ENCODE measurements at places on chromosomes 4 and X.

GRCh38 chr4:24795666-24796381 lies 451 bp downstream of the SOD3 start:
- no peak for DNase-seq

GRCh38 chr4:80431203-80431965 lies 95.9 kb downstream of the CFAP299 start:
- no peak for DNase-seq

DNA sequence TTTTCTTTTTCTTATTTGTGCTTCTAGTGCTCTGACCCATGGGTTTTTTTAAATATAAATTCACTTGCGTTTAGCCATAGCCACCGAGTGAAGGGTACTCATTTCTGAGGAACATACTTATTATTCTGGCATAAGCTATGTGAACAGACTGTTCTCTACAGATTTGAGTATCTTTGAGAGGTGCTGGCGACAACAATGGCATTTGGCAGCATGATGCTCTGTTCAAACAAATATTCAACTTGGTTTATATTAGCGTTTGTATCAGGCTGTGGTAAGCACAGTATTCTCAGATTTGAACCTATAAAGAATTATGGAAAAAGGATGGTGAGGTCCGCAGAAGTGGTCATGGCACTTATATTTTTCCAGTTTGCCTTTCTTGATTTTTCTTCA lies 108.7 kb upstream of the LIMCH1 start:
- DNase-seq, result no peak

- DNase-seq, result no peak
Measured at GRCh38 chr4:149708513-149709130, 107.0 kb downstream of the IQCM start.

DNA sequence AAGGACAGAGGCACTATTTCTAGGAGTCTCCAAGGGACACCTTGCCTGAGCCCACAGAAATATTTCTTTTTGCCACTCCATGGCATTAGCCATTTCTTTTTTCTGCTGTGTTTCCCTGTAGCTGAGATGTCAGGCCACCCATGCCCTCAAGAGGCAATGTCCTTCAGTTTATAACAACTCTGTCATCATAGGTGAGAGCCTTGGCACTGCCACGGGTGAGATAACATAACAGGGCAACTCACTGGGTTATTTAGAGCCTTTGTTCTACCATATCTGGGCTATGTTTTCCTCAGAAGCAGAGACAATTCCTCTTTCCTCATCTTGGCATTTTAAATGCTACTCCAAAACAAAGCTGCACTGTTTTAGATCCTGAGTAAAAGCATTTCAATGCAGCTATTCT lies 99.9 kb upstream of the MAOA start:
- DNase-seq, result no peak

GRCh38 chrX:139759637-139760036 lies 51.7 kb upstream of the MCF2 start:
- DNase-seq, result no peak

DNA sequence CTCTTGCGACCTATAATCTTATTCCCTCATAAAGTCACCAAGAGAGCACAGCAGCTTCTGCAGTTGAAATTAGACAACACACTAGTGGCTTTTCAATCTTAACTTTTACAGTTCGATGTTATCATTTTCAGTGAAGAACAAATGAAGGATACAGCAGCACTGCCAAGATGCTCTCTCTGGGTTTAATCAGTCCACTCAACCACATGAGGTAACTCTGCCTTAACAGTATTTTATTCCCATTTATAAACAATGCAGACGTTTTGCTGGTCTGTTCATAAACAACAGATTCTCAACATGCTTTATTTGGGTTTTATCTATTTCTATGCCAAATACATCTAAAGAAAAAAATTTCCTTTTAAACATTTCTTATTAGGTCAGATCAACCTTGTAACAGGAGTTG lies 646.0 kb upstream of the FAM241A start:
- DNase-seq, result no peak

DNA sequence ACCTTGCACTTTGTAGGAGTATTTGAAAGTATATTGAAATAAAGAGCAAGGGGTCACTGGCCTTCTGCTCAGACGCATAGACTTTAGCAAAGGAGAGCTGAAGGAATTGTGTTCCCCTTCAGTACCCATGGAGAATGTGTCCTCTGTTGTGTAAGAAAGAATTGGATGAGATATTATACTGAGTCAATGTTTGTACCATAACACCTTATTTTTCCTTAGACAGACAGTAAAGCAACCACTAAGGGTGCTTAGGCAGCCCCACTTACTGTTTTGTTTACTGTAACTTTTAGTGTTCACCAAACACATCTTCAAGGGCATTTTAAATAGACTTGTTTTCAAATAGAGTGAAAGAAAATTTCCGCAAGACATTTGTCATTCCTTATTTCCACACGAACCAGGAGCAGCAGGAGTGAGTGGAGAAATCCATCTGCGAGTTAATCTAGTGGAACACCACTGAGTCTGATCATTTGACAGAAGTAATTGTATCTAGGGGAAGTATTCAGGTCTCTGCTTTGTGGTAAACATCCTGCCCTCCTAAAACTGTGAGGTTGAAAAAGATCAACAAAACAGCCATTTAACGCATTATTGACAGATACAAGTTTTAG lies 89.5 kb downstream of the SLIT2 start:
- DNase-seq, result peak; percentile 21

GRCh38 chr4:112168719-112169500 lies 23.7 kb downstream of the FAM241A start:
- no peak for DNase-seq

- no peak for DNase-seq
Measured at GRCh38 chr4:106422766-106423165, 54.2 kb upstream of the GIMD1 start.

DNA sequence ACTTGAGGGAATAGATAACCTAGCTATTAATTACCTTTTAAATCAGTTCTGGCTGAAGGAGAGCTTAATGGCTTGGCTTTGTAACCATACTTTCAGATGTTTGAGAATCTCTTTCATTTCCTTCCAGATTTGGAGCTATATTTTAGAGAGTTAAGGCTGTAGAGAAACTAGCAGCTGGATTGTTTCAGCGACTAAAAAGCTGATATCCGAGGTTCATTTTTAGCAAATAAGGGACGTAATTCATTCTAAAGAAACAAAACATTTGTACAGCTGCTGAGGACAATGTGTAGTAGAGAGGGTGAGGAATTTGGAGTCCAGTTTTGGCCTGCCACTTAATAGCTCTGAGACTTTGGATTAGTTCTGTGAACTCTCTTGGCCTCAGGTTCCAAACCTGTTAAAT lies 12.2 kb downstream of the OSTC start:
- no peak for DNase-seq

- DNase-seq, result no peak
Measured at GRCh38 chr4:110626532-110627153, 3.8 kb upstream of the PITX2 start.

DNA sequence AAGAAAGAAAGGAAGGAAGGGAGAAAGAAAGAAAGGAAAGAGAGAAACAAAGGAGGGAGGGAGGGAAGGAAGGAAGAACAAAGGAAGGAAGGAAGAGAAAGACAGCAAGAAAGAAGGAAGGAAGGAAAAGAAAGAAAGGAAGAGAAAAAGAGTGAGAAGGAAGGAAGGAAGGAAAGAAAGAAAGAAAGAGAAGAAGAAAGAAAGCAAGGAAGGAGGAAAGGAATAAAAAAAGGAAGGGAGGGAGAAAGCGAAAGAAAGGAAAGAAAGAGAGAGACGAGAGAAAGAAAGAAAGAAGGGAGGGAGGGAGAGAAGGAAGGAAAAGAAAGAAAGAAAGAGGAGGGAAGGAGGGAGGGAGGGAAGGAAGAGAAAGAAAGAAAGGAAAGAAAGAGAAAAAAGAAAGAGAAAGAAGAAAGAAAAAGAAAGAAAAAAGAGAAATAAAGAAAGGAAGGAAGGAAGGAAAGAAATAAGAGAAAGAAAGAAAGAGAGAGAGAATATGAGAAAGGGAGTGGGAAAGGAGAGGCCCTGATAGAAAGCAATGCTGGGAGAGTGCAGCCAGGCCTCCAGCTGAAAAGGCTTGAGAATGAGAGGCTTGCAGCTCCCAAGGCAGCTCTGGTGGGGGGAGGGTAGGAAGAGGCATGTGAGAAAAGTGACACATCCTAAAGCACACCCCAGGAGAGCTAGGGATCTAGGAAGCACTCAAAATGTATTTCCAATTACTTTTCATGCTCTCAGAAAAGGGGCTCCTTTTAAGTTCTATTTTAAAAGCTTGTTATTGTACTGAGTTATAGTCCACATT lies 134.0 kb upstream of the ZIC3 start:
- DNase-seq, result no peak

- peak; percentile 90 for DNase-seq
Measured at GRCh38 chrX:111352424-111352823, 59.6 kb downstream of the DCX start.

DNA sequence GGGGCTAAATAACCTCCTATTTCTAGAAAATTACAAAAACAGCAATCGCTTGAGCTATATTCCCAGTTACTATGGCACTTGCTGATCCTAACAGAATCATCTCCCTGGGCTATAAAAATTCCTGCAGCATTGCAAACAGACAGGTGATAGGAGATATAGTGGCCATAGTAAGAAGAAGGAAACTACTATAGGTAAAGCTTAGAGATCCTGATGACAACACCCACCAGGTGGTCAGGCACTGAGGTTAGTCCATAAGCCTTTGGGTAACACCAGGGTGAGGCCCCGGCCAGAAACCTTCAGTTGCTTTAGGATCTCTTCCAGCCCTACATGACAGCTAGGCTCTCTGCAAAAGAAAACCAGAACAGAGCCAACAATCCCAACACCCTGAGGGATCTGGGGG lies 197.9 kb upstream of the PPP1R2C start:
- DNase-seq, result no peak

DNA sequence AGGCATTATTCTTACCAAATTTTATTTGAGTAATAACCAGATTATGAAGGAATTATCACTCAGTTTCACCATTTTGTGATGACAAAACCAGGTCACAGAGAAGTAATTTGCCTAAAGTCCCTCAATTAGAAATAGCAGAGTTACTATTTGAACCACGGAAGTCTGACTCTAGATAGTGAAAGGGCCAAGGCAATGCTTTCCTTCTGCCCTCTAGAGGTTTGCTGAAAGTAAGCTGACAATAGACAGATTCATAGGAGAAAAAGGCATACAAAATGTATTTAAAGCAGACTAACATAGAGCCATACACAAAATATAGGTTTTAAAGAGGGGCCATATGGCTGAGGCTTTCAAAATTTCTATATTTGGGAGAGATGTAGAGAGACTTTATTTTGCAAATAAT lies 43.1 kb downstream of the CXXC4 start:
- DNase-seq, result no peak

GRCh38 chrX:108165383-108166111 lies 74.0 kb downstream of the ATG4A start:
- DNase-seq, result peak; percentile 45

DNA sequence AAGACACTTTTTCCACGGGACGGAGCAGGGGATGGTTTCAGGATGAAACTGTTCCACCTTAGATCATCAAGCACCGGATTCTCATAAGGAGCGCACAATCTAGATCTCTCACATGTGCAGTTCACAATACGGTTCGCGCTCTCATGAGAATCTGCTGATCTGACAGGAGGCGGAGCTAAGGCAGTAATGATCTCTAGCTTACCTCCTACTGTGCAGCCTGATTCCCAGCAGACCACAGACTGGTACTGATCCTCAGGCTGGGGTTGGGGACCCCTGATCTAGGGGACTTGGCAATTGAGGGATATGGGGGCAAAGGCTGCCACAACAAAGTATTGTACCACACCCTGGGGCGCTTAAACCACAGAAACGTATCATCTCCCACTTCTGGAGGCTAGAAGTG lies 25.7 kb downstream of the ZNF185 start:
- no peak for DNase-seq

GRCh38 chrX:10897768-10898167 lies 213.4 kb upstream of the HCCS start:
- no peak for DNase-seq

DNA sequence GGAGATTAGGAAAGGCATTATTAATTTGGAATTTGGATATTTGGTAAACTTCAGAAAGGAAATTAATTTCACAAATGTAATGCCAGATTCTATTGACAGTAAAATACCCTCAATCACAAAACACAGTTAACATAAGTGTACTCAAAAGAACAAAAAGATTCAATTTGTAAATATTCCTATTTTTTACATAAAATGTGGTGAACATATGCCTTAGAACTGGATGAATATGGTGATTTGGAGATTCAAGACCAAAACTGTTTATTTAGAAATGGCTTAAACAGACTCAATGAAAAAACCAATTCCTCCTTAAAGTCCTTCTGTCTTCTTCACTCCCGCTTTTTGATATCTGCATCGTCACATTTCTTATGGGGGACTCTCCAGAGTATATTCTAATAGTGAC lies 417.6 kb upstream of the TENM3 start:
- no peak for DNase-seq

DNA sequence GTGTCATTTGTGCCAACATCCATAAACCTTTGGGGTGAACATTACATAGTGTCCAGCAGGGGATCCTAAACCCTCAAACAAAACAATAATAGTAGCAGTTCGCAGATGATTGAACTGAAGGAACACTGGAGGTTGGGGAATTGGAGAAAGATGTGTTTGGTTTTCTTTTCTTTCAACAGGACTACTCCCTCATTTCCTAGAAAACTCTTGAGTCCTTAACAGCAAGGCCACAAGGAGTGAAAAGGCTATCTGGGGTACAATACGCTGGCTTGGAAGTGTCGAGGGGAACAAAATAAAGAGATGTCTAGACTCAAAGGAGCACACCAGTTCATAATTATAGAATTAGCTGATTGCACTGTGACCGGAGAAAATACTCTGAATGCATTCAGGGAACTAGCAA lies 72.1 kb downstream of the IDS start:
- no peak for DNase-seq

DNA sequence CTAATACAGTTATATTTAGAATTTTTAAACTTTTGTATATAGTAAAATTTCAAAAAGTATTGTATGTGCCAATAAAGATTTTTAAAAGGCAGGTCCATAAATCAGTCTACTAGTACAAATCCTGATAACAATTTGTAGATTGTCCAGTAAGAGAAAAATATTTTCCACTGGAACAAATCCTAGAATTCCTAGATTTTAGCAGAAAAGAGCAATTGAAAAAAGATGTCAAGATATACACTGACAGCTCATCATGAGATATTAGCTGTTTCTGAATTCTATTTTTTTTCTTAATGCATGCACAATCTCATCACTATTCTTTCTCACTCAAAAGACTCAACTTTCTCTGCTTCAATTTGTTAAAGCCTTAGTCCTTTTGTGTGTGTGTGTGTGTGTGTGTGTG lies 289.2 kb upstream of the MAD2L1 start:
- DNase-seq, result no peak

All from NCI-H2081 (cell line).